ENCODE measurements at places on chromosomes 16 and 17.

DNA sequence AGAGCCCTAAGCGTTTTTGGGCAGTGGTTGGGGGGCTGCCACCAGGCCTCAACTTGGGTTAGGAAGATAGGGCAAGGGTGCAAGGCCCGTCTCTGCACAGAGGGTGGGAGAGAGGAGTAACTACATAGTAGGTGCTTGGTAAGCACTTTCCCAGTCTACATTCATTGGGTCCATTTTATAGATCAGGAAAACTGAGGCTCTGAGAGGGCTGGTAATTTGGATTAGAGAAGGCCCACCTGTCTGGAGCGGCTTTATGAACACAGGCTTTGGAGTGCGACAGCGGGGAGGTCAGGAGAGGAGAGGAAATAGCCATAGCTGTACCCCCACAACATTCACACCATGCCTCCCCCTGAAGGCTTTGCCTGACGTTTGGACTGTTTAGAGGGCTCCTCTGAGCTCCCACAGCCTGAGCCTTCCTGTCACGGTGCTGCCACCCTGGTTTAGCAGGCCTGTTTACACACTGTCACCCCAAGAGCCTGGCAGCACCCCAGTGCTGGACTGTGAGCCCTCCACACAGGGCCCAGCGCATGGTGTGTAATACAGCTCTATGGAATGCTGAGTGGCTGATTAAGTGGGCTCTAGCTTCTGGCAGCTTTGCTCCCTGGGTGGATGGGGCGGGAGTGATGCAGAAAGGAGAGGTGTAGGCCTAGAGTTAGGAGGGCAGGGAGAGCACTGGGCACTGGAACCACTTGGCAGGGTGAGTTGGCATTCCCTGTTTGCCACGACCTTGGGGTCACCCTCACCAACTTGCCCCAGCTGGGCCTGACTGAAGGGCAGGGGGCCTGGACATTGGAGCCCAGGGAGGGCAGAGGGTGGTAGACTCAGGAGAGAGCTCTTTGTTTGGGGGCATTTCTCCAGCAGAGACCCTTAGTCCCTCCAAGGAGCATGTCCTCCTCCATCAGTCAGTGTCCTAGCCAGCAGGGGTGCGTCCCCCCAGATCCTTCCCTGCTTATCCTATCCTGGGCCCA lies 73.7 kb downstream of the RAI1 start:
- ATAC-seq = no peak

GRCh38 chr17:74430385-74430705 lies 1.5 kb upstream of the GPRC5C start:
- ATAC-seq = no peak

GRCh38 chr17:38890410-38890746 lies 20.5 kb downstream of the LASP1 start:
- no peak for ATAC-seq

GRCh38 chr16:50246299-50247122 lies 19.8 kb upstream of the ADCY7 start:
- ATAC-seq = peak; percentile 7

GRCh38 chr17:50326831-50327364 lies 19.0 kb upstream of the XYLT2 start:
- ATAC-seq = no peak

DNA sequence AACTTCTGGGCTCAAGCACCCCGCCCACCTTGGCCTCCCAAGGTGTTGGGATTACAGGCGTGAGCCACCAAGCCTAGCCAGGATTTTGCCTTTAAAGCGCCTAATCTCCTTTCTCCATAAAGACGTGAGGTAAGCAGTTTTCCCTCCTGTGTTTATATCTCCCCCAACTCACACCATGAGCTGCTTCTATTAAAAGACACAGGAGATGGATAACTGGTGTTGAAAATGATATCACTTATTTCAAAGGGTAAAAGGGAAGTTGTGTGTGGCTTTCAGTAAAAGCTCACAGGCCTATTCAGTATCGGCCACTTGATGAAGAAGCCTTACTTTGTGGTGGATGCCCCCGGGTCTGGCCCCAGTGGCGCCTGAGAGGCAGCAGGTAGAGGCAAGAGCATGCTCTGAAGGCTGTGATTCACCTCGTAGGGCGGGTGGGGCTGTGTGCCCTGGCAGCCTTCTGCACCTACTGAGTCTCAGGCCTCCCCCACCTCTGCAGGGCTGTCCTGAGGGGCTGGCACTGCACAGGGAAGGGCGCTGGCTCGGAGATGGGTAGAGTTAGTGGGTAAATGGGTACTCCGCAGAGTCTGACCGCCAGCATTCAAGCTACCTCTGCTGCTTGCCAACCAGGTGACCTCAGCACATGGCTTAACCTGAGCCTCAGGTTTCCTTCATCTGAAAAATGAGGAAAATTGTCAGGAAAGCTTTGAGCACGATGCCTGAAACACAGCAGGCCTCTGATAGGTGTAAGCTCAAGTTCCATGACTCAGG lies 146.8 kb downstream of the CLEC16A start:
- peak; percentile 8 for ATAC-seq

Data from activated CD4-positive, CD25-positive, alpha-beta regulatory T cell treated with anti-CD3 and anti-CD28 coated beads, Interleukin-2, amount 50 U/mL, for 24 hours (primary cell).